ENCODE measurements at places on chromosomes 1 and 21.

GRCh38 chr1:226364514-226364899, 43.4 kb downstream of the PARP1 start:
- no peak for DNase-seq

- no peak for DNase-seq
Measured at GRCh38 chr1:2431103-2431502, 18.7 kb upstream of the PEX10 start.

GRCh38 chr1:48498096-48498791, 26.2 kb upstream of the SPATA6 start:
- DNase-seq: peak; percentile 65

DNA sequence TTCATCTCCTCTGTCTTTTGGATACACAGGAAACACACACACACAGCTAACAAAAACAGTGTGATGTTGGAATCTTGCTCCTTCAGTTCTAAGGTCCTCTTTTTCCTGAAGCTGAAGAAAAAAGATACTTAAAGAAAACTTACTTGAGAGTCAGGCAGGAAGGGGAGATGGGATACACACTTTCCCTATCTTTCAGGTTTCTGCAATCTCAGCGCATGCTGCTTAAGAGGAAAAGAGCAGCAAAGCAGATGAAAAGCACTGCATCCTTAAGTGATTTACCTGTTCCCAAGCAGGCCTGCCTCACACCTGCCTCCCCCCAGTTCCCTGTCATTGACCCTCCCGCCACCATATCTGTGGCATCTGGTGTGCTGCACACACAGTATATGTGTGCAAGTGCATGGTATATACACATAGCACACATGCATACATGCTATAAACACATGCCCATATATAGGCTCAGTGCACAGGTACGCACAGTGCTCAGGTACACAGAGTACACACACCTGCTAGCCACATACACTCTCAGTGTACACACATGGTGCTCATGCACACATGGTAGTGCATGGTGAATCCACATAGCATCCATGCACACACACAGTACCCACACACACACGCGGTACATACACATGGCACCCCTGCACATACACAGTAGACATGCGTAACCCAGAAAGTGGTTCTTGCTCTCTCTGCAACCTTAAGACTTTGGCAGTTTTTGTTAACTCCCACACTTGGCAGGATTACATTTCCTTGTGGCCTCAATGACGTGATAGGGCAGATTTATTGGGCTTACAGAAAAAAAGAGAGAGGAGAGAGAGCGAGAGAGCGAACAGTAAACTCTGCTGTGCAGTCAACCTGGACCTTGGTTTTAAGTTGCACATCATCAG, 166.9 kb downstream of the TOMM20 start:
- peak; percentile 85 for DNase-seq

DNA sequence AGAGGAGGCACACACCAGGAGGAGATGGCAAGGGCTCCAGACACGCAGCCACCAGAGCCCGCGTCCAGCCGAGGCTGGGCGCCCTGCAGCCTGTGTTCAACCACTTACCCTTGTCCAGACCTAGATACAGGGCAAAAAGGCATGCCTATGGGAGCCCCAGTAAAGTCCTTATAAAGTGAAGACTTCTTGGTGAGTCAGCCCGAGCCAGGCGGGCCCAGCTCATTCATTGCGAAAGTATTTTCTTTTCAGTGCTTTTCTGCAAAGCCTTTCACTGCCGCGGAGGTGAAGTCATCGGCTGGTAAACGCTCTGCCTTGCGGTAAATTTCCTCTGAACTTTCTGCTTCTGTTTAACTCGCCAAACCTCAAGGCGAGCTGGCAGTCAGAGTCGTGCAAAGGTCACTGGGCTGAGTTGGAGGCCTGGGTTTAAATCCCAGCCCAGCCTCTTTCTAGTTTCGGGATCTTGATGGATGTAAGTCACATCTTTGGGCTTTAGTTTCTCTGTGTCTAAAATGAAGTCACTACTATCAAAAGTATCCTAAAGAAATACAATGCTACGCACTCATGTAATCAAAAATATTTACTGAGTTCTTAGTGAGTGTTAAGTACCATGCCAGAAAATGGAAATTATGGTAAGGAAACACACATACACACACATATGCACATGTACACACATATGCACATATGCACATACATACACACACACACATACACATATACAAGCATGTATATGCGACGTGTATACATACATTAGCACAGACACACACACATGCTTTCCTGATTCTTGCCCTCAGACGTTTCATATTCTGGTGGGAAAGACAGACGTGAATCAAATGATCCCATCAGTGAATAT, 54.7 kb upstream of the IFFO2 start:
- peak; percentile 98 for DNase-seq

- no peak for DNase-seq
Measured at GRCh38 chr1:226466296-226466695, 58.4 kb upstream of the PARP1 start.

DNA sequence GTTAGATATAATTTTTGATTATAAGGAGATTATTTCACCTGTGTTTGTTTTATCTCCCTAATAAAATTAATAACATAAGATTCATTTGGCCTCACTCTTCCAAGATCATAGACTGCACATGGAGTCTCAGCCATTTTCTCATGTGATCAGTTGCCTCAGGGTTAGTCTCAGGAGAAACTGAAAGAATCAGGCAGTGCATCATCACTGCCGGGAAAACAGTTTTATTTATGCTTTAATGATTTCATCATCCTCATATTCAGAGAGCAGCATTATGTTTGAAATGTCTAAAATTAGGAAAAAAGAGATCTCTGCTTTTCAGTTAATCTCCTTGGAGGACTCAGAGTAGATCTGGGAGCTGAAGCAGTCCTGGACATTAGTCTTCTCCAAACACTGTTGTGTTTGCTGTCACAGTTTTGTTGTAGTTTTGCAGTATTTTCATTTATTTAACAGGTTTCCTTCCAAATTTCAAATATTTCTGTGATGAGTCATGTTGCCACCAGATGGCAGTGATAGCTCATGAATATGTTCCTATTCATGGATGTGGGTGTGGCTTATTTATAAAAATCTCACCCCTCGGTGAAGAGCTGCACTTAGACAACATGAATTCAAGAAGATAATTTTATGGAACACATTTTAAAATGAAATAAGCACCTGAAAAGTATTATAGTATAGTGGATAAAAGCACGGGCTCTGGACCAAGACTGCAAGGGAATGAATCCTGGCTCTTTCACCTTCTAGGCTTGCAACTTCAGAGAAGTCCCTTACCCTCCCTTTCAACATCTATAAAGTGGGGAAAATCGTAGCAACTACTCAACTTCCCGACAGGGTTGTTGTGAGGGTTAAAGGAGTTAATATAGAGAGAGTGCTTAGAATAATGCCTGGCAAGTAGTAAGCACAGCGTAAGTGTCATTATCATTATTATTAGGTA, 31.2 kb downstream of the CHD1L start:
- peak; percentile 69 for DNase-seq

DNA sequence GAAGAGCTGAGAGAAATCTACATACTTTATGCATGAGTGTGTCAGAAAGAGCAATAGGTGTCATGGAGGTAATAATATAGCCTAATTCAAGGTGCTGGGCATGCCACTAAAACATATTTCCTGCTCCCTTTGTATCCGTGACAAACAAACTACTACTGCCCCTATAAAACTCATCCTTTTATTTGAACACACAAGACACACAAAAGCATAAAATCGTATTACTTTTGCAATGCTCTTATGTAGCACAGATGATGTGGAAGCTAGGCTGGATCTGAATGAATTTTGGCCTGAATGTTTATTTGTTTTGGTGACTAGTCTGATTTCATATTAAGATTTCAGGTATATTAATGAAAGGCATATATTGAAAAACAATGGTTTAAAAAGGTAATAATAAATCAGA, 239.3 kb upstream of the NEGR1 start:
- DNase-seq: no peak

GRCh38 chr1:12006167-12006921, 13.0 kb upstream of the MIIP start:
- no peak for DNase-seq

- DNase-seq: no peak
Measured at GRCh38 chr21:45990741-45991605, 9.4 kb downstream of the COL6A1 start.

- peak; percentile 55 for DNase-seq
Measured at GRCh38 chr1:62514746-62515423, 78.0 kb downstream of the USP1 start.

- DNase-seq: no peak
Measured at GRCh38 chr1:224535641-224536040, 80.5 kb upstream of the CNIH3 start.
